ENCODE measurements at places on chromosomes 4 and X.

DNA sequence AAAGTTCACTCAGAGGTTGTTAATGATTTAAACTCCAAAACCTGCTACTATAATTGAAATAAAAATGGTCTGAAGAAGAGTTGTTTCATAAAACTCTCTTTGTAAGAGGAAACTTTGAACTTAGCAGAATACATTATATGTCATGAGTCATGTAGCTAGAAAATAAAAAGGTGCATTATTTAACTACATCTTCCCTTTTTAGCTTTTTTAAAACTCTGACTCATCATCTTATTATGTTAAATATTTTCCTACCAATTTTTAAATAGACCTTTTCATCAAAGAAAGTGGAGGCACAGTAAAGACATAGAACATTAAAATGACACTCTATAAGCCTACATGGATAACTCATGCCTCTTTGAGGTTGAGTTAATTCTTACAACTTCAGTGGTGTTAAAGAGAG lies 1.2 kb upstream of the ZNF827 start:
- peaks cover 18% of the 10 kb centered on the region for H3K4me1 ChIP-seq
- H3K36me3 ChIP-seq: no peaks in the 10 kb centered on the region
- H3K27ac ChIP-seq: no peak overlapping the region

- no peaks in the 10 kb centered on the region for H3K36me3 ChIP-seq
- H3K27me3 ChIP-seq: no peaks in the 10 kb centered on the region
- H3K4me3 ChIP-seq: peak overlapping the region; percentile 96
- peak overlapping the region; percentile 93 for H3K27ac ChIP-seq
- H3K4me1 ChIP-seq: peaks cover 4% of the 10 kb centered on the region
These were observed 770 bp downstream of the SMAD1 start for GRCh38 chr4:145482209-145483037.

GRCh38 chr4:185257086-185257485 lies 47.7 kb downstream of the SNX25 start:
- H3K27ac ChIP-seq: no peak overlapping the region
- DNase-seq: no peak
- H3K4me3 ChIP-seq: no peak overlapping the region

GRCh38 chrX:12379671-12380070 lies 241.4 kb downstream of the FRMPD4 start:
- no peaks in the 10 kb centered on the region for H3K4me1 ChIP-seq
- H3K36me3 ChIP-seq: no peaks in the 10 kb centered on the region
- no peaks in the 10 kb centered on the region for H3K27me3 ChIP-seq
- no peak overlapping the region for H3K4me3 ChIP-seq
- no peak overlapping the region for H3K27ac ChIP-seq

GRCh38 chr4:146835096-146835495 lies 110.6 kb downstream of the TTC29 start:
- H3K4me1 ChIP-seq: no peaks in the 10 kb centered on the region
- no peak overlapping the region for H3K27ac ChIP-seq
- H3K36me3 ChIP-seq: no peaks in the 10 kb centered on the region

DNA sequence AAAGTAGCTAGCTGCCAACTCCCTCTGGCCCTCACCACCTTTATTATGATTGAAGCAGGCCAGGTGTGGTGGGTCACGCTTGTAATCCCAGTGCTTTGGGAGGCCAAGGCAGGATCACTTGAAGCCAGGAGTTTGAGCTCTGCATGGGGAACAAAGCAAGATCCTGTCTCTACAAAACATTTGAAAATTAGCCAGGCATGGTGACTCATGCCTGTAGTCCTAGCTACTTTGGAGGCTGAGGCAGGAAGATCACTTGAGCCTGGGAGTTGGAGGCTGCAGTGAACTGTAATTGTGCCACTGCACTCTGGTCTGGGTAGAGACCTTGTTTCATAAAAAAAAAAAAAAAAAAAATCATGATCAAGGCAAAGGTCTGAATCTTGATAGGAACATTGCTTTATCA lies 467.0 kb upstream of the DIPK2B start:
- DNase-seq: no peak
- H3K4me1 ChIP-seq: no peaks in the 10 kb centered on the region
- no peak overlapping the region for H3K4me3 ChIP-seq

DNA sequence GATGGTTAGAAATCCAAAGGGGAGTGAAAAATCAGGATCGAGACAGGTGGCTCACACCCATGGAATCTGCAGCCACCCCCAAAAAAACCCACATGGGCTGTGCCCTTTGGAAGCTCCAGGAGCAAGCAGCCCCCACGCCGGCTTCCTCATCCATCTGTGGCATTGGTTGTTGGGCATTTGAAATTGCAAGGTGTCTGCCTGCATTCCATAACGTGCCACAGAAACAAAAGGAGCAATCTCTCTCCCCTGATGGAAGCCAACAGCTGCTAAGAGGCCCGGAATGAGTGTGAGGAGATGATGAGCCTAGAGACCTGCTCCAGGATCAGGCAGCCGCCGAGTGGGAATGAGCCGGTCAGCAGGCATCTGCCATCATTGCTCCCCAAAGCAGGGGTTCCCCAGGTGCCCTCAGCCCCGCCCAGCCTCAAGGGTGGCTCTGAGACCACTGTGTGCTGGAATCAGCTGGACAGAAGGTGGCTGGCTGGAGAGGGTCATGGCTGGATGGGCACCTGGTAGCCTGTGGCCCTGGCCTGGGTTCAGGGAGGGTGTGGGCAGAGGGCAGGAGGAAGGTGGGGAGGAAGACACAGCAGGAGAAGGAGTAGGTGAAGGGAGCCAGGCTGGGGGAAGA lies 113.2 kb downstream of the CRLF2 start:
- H3K4me3 ChIP-seq: no peak overlapping the region
- no peaks in the 10 kb centered on the region for H3K27me3 ChIP-seq
- DNase-seq: no peak

GRCh38 chr4:38791010-38791409 lies 8.2 kb upstream of the TLR10 start:
- no peak overlapping the region for H3K27ac ChIP-seq
- no peak overlapping the region for H3K4me3 ChIP-seq
- no peaks in the 10 kb centered on the region for H3K4me1 ChIP-seq
- H3K36me3 ChIP-seq: no peaks in the 10 kb centered on the region

GRCh38 chr4:102527695-102528283 lies 26.6 kb downstream of the NFKB1 start:
- no peak overlapping the region for H3K4me3 ChIP-seq
- no peaks in the 10 kb centered on the region for H3K4me1 ChIP-seq
- peaks cover 5% of the 10 kb centered on the region for H3K36me3 ChIP-seq
- no peak for DNase-seq
- no peaks in the 10 kb centered on the region for H3K27me3 ChIP-seq
- H3K27ac ChIP-seq: no peak overlapping the region

DNA sequence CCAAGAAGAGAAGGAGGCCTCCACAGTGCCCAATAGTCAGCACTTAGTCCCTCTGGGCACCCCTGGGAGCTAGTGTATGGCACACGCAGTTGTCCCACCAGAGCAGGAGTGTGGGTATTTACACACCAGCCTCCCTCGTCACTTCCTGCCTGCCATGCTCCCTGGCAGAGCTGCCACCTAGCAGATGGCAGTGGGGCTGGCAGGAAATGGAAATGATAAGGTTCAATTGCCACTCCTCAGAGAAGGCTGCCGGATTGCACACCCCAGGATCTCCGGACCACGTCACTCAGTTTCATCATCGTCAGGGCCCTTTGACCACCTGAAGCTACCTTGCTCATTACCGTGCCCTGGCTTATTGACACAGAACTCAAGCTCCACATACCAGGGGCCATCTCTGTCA lies 173.3 kb upstream of the PSAPL1 start:
- H3K27me3 ChIP-seq: no peaks in the 10 kb centered on the region
- no peak overlapping the region for H3K4me3 ChIP-seq
- H3K27ac ChIP-seq: no peak overlapping the region
- H3K36me3 ChIP-seq: no peaks in the 10 kb centered on the region
- no peak for DNase-seq

GRCh38 chr4:4564522-4564921 lies 22.7 kb upstream of the STX18 start:
- no peak overlapping the region for H3K4me3 ChIP-seq
- H3K36me3 ChIP-seq: no peaks in the 10 kb centered on the region
- H3K27ac ChIP-seq: no peak overlapping the region
- H3K27me3 ChIP-seq: no peaks in the 10 kb centered on the region
- H3K4me1 ChIP-seq: no peaks in the 10 kb centered on the region

GRCh38 chr4:13543839-13544605 lies at the start of gene NKX3-2:
NKX3-2 (minus strand) TSS chr4:13544508; CDS start chr4:13544414, 94 bp downstream.
- no peaks in the 10 kb centered on the region for H3K36me3 ChIP-seq
- H3K4me1 ChIP-seq: peaks cover 49% of the 10 kb centered on the region
- H3K27ac ChIP-seq: no peak within 1 kb of the TSS
- DNase-seq: no peak
- peak within 1 kb of the TSS; percentile 79 for H3K4me3 ChIP-seq

GRCh38 chrX:153588021-153588781 lies 10.7 kb downstream of the CCNQ start:
- H3K4me1 ChIP-seq: no peaks in the 10 kb centered on the region
- H3K27me3 ChIP-seq: no peaks in the 10 kb centered on the region
- no peak overlapping the region for H3K4me3 ChIP-seq
- H3K36me3 ChIP-seq: peaks cover 4% of the 10 kb centered on the region
- DNase-seq: no peak
- H3K27ac ChIP-seq: no peak overlapping the region

GRCh38 chr4:86367577-86367976 lies 7.7 kb upstream of the MAPK10 start:
- H3K4me3 ChIP-seq: no peak overlapping the region
- DNase-seq: no peak

GRCh38 chr4:3470244-3471097 lies 7.4 kb downstream of the DOK7 start:
- H3K4me1 ChIP-seq: no peaks in the 10 kb centered on the region
- H3K4me3 ChIP-seq: no peak overlapping the region
- H3K36me3 ChIP-seq: no peaks in the 10 kb centered on the region
- H3K27ac ChIP-seq: no peak overlapping the region

GRCh38 chr4:26899991-26900390 lies 39.4 kb downstream of the STIM2 start:
- H3K27ac ChIP-seq: no peak overlapping the region
- H3K4me1 ChIP-seq: no peaks in the 10 kb centered on the region
- no peak for DNase-seq

GRCh38 chr4:73761856-73762255 lies 21.5 kb downstream of the CXCL8 start:
- H3K27me3 ChIP-seq: no peaks in the 10 kb centered on the region
- no peak overlapping the region for H3K4me3 ChIP-seq
- H3K36me3 ChIP-seq: no peaks in the 10 kb centered on the region
- no peaks in the 10 kb centered on the region for H3K4me1 ChIP-seq

DNA sequence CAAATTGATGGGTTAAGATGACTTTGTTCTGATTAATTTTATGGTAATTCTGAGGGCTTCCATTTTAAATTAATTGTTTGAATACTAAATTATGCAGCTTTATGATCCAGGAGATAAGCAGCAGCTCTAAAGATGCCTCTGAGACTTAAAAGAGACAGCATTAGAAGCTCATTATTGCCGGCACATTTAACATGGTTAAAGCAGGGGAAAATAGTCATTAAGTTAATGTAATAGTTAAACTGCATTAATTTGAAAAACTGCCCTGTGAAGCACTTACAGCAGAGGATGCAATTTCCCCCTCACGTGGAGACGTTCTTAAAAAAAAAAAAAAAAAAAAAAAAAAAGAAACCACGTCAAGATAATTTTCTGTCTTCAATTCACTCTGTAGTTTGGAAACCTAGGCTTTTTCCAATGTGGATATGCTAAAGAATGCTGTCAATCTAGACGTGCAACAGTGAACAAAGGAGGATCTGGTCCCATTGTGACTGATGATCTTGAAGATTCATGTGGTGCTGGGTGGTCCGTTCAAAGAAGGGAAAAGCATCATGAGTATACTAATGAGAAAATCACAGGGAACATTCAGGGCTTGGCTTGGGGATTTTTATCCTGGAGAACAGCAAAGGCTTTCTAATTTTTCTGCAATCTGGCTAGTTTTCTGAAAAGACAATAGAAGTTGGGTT lies 440.6 kb upstream of the HS3ST1 start:
- no peaks in the 10 kb centered on the region for H3K4me1 ChIP-seq
- no peaks in the 10 kb centered on the region for H3K36me3 ChIP-seq

DNA sequence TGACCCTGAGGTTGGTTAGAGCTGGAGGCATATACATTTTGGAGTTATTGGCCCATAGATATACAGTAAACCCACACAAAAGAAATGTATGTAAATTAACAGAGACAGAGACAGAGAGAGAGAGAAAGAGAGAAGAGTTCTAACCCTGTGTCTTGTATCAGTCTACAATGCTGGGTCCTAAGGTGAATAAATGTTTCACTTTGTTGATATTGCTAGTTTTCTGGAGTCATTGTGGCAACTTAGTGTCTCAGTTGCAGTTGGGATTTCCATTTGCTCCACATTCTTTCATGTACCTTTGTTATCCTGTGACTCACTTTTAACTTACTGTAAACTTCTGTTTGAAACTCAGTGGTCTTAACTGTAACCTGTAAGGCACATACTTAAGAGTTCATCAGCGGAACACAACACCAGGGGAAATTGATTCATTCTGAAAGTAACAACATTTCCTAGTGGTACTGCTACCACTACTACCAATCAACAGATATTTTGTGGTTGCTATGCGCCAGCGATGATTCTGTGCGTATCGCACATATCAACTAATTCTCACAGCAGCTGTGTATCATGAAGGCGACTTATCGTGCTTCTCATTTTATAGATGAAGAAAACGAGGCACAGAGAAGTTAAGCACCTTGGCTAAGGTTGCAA lies 38.5 kb upstream of the ETDA start:
- DNase-seq: no peak
- H3K36me3 ChIP-seq: no peaks in the 10 kb centered on the region
- H3K27ac ChIP-seq: no peak overlapping the region
- no peaks in the 10 kb centered on the region for H3K4me1 ChIP-seq

GRCh38 chr4:94407846-94408245 lies 43.9 kb upstream of the PDLIM5 start:
- no peaks in the 10 kb centered on the region for H3K36me3 ChIP-seq
- H3K4me1 ChIP-seq: peaks cover 52% of the 10 kb centered on the region
- H3K4me3 ChIP-seq: no peak overlapping the region
- no peaks in the 10 kb centered on the region for H3K27me3 ChIP-seq

GRCh38 chr4:182019148-182019652 lies 224.0 kb upstream of the TENM3 start:
- no peaks in the 10 kb centered on the region for H3K4me1 ChIP-seq
- no peaks in the 10 kb centered on the region for H3K36me3 ChIP-seq
- H3K27ac ChIP-seq: no peak overlapping the region

- no peak overlapping the region for H3K4me3 ChIP-seq
- H3K36me3 ChIP-seq: no peaks in the 10 kb centered on the region
These were observed 16.2 kb downstream of the GATB start for GRCh38 chr4:151744614-151745013.

- no peaks in the 10 kb centered on the region for H3K27me3 ChIP-seq
- H3K36me3 ChIP-seq: no peaks in the 10 kb centered on the region
- no peak for DNase-seq
- peaks cover 50% of the 10 kb centered on the region for H3K4me1 ChIP-seq
- H3K4me3 ChIP-seq: peak within 1 kb of the TSS; percentile 77
- H3K27ac ChIP-seq: peak within 1 kb of the TSS; percentile 72
These were observed at the start of gene EDNRA for GRCh38 chr4:147480891-147481576. EDNRA (plus strand) TSS chr4:147481097; CDS start chr4:147485682, 4,585 bp downstream.

DNA sequence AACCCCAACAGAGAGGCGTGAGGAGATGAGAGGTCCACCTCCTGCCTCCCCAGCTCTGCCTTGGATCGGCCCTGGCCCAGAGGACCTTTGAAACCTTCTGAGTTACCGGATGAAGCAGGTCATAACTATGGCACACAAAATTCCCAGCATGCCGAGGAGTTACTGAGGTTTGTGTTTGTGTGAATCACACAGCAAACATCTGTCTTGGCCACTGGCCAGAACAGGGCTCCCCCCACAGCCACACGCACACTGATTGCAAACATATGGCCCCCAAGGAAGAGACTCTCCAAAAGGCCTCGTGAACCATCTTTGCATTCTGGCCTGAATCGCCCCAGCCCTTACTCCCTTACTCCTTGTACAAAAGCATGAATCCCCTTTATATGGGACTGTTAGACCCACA lies 18.9 kb downstream of the RPS4X start:
- no peak for DNase-seq
- no peaks in the 10 kb centered on the region for H3K4me1 ChIP-seq

Measured in thoracic aorta (tissue), 2 donors.